HuH-7 (cell line): ENCODE measurements at places on chromosomes 16 and 17.

GRCh38 chr16:69193855-69194254, 6.9 kb downstream of the SNTB2 start:
- no peak for DNase-seq

DNA sequence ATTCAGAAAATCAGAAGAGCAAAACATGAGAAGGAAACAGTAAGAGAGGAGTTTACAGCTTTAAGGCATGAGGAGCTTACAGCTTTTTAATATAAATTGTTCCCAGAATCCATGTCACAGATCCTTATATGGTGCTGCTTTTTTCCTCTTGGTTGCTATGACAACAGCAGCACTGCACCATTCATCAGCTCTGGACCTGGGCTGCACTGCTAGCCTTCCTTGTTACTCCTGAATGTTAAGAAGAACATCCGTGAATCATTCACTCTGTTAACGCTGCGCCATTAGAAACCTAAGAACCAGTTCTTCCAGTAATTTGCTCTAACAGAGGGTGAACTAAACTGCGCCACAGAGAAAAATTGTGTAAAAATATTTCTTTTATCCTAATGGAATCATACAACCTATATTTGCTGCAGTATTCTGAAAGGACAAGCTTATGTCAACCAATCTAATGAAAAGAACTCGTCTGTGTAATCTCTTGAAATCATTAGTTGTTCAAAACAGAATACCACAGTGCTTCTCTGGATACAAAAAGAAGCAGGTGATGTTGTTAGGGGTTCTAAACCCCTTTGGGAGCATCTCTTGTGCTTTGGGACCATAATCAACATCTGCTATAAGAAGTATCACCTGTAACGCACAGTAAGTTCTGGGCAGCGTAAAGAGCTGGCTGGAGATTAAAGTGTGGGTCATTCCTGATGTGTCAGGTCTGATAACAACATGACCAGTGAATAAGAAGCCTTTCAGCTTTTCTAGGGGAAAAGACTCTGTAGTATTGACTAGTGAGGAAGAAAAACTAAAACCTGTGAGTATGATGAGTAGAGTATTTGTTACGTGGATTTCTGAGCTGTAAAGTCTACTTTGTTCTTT, 151.2 kb downstream of the TANC2 start:
- DNase-seq: no peak

- DNase-seq: no peak
Measured at GRCh38 chr17:73096866-73097265, 4.4 kb upstream of the SLC39A11 start.

DNA sequence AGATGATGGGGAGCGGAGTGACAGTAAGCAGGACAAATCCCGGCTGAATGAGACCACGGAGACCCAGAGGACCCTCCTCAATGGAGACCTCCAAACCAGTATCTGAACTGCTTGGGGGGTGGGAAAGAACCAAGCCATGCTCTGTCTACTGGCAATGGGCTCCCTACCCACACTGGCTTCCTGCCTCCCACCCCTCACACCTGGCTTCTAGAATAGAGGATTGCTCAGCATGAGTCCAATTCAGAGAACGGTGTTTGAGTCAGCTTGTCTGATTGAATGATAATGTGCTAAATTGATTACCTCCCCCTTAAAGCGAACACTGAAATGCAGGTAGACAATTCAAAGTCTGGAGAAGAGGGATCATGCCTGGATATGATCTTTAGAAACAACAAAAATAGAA, 5.5 kb downstream of the SSTR2 start:
- no peak for DNase-seq

- DNase-seq: no peak
Measured at GRCh38 chr16:15950161-15950854, 892 bp downstream of the ABCC1 start.

GRCh38 chr16:49498264-49498663, 124.7 kb downstream of the C16orf78 start:
- no peak for DNase-seq

GRCh38 chr17:58492238-58493121, 4.3 kb upstream of the HSF5 start:
- no peak for DNase-seq

- DNase-seq: no peak
Measured at GRCh38 chr16:24855678-24856077, 9.9 kb downstream of the SLC5A11 start.

DNA sequence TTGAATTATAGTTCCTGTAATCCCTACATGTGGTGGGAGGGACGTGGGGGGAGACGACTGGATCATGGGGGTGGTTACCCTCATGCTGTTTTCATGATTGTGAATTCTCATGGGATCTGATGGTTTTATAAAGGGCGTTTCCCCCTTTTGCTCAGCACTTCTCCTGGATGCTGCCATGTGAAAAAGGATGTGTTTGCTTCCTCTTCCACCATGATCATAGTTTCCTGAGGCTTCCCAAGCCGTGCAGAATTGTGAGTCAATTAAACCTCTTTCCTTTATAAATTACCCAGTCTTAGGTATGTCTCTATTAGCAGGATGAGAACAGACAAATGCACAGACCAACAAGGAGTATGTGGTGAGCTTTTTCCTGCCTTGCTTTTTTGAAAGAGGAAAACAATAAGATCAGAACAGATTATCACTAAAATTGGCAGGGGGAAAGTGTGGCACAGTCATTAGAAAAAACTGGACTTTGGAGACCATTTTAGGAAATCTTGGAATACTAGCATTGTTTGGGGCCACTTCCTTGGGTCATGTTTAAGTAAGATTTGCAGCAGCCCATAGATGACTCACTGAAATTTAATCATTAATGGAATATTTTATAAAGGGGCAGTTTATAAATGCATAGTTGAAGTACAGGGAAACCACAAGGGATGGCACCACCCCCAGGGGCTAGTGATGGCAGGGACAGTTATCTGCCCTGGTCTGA, 352.8 kb downstream of the CDH13 start:
- no peak for DNase-seq

- no peak for DNase-seq
Measured at GRCh38 chr17:1156864-1157263, 22.9 kb downstream of the ABR start.

- DNase-seq: no peak
Measured at GRCh38 chr17:8913091-8913490, 45.6 kb upstream of the PIK3R6 start.

GRCh38 chr17:59815965-59816364, 76.8 kb downstream of the TUBD1 start:
- no peak for DNase-seq

DNA sequence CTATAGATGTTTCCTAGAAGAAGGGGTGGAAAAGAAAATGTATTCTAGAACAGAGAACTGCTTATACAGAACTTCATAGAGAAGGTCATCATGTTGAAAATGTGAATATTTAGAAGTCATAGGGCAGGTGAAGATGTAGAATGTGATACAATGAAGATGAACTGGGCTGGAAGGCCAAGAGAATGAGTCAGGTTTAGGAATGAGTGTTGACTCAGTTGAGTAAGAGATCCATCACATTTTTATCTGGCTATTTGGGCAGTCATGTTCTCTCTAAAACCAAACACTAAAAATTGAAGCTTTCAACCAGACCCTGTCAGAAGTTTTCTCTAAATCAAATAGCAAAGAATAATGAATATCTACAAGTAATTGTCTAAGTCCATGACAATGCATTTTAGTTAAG, 660.5 kb downstream of the KCNJ2 start:
- DNase-seq: no peak

GRCh38 chr17:7262935-7263800, 890 bp upstream of the CLDN7 start:
- no peak for DNase-seq

DNA sequence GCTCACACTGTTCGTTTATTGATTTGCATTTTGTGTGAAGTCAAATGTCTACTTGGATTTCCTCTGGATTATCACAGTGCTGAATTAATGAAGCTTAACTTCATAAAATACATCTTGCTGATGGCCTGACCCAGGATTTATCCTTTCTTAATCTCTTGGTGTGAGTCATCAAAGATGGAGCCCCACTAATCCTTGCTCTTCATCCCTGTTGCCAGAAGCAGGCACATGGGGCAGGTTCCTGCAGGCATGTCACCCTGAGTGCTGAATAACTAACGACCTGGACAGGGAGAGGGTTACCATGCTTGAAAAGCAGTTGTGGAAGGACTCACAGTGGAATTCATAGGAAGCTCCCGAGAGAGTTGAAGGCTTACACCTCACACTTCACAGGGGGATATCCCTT, 56.0 kb upstream of the FA2H start:
- no peak for DNase-seq

- DNase-seq: no peak
Measured at GRCh38 chr17:7839876-7840261, 5.9 kb downstream of the KDM6B start.

DNA sequence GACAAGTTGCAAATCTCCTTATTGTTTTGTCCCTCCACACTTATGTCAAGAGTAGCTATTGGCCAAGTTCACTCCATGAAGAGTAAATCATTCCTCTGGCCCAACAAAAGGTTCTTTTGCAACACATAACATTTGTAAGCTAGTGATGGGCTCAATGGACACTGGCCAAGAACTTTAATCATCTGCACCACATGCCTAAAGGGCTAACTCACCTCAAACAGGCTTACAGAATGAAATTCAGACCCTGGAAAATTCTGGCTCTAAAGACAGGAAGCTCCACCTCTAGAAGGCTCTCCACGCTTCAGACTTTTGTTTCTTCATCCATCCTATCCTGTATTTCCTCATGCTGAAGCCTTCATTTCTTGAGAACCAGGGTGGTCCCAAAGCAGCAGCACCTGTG, 10.9 kb upstream of the ANKFN1 start:
- no peak for DNase-seq

DNA sequence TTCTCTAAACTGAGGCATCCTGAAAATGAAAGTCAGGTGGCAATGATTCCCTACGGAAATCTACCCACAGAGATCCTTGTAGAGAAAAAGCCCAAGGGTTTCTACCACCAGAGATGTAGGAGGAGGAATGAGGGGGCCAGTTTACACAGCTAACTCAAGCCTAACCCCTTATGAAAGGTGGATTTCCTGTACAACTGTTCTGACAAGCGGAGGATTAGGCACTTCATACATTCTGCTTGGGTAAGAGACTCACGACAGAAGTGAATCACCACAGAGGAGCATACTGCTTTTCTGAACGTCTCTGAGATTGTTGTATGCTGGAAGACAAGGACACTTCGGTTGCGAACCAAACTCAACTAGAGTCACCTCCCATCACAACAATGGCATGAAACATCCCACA, 72.7 kb downstream of the SMG6 start:
- DNase-seq: no peak

GRCh38 chr17:37797206-37797605, 52.3 kb upstream of the HNF1B start:
- DNase-seq: no peak

DNA sequence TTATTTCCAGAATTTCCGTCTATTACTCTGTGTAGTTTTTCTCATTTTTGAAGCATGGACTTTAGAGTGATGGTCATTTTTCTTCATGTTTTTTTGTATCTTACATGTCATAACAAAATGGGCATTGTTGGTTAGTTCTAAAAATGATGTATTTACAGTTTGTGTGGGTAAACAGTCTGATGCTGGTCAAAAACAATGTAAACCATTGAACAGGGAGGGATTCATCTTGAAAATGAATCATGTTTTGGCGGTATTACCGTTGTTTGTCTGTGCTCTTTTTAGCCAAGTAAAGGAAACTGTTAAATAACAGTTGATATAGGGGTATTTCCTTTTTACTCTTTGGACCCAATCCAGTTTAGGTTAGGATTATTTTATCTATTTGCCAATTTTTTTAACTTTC, 315.8 kb downstream of the BCAS3 start:
- no peak for DNase-seq

DNA sequence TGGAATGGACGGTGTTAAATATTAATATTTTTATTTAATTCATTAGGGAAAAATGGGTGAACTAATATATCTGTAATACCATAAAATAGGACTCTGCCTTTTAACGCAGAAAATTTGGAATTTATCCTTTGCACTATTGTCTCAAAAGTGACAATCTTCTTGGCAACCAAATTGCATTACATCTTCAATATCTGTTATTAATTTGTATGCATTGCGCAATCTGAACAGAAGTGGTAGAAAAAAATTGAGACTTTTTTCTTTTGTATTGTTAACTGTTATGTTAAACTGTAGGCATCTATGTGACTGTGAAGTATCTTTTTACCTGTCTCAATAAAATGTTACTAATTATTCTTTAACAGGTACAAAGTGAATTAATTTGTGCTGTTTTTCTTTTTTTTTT, 55.6 kb downstream of the PPM1E start:
- DNase-seq: no peak

GRCh38 chr17:55743103-55743679, 7.7 kb upstream of the PCTP start:
- DNase-seq: no peak

DNA sequence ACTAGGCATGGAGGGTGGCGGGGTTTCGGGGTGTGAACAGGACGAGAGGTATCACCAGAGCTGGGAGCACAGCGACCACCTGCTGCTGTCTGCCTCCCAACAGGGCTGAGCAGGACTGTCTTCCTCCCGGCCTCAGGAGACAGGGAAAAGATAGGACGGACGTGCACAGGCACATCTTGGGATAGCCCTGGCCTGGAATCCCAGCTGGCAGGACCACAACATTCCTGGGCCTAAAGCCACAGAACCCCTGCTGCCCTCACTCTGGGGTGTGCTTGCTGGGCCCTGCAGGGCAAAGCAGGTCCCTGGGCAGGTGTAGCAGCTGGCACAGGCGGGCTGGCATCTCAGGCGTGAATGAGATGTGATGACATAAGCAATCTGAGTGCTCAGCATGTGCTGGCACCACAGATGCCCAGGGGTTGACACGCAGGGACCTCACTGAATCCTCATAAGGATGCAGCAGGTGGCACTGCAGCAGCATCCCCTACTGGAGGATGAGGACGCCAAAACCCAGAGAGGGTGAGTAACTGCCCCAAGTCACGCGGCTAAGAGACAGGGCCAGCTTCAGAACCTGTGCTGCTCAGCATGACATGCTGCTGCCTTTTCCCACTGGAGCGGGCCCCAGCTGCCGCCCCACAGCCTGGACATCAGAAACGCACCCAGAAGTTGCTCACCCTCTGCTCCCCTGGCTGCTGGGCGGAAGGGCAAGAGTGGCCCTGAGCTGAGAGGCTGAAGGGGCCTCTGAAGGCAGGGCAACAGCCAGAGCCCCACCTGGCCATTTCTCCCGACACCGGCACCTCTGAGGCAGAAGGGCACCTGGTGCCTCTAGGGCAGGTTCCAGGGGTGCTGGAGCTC, 7.1 kb downstream of the CORO7 start:
- DNase-seq: no peak

- DNase-seq: no peak
Measured at GRCh38 chr16:15487336-15488284, 53.2 kb downstream of the BMERB1 start.
